ENCODE measurements at places on chromosomes 16 and 17.

GRCh38 chr17:14986127-14986526, 279.0 kb downstream of the PMP22 start:
- no peak for DNase-seq

DNA sequence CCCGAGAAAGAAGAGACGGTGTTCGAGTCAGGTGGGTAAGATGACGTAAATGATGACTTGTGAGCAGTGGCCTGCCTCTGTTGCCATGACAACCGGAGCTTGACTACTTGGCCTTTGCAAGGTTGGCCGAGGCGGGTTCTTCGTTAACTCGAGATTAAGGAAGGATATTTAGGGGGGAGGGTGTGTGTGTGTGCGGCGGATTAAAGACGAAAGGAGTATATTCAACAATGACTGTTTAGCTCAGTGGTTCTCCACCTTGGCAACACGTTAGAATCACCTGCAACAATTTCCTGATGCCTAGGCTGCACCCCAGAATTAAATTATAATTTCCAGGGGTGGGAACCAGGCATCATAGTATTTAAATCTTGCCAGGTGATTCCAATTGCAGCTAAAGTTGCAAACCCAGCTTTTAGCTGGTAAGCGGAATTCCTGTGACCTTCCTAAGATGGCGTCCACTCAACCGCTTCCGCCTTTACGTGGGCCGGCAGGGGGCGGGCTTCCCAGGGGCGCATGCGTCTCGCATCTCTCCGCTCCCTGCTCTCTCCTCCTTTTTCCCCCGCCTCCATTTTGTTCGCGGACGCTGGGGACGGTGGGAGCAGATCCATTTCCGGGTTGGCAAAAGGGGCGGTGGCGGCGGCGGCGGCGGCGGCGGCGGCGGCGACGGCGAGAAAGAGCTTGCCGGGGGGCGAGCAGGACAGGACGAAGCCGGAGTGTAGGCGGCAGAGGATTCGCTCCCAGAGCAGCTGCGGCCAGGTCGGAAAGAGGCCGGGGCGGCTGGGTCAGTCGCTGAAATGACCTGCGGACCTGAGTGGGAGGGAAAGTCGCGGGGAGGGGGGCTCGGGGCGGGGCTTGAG, at the start of gene WIPF2:
Gene WIPF2 (plus strand): TSS at position 565 of the 854 bp plus-strand sequence. CDS start 37,156 bp downstream, outside the sequence.
- DNase-seq = peak; percentile 95

- no peak for DNase-seq
Measured at GRCh38 chr17:9123594-9124553, 102.6 kb downstream of the NTN1 start.

GRCh38 chr17:57269052-57269451, 12.7 kb downstream of the MSI2 start:
- no peak for DNase-seq

- DNase-seq = no peak
Measured at GRCh38 chr17:42179335-42179734, 1.6 kb downstream of the KCNH4 start.

All from stimulated activated CD4-positive, alpha-beta T cell treated with anti-CD3 and anti-CD28 coated beads, Interleukin-2, amount 100 ng/mL, for 48 hours (primary cell).